Mammary epithelial cell (primary cell): ENCODE measurements at places on chromosomes 7 and 10. TPM values are rescaled to one million over a fixed set of nuclear protein-coding genes. Genes with fewer than 3 reads are reported as not detected.

GRCh38 chr10:74104996-74105395 lies 45.6 kb downstream of the AP3M1 start:
- no peak for DNase-seq

DNA sequence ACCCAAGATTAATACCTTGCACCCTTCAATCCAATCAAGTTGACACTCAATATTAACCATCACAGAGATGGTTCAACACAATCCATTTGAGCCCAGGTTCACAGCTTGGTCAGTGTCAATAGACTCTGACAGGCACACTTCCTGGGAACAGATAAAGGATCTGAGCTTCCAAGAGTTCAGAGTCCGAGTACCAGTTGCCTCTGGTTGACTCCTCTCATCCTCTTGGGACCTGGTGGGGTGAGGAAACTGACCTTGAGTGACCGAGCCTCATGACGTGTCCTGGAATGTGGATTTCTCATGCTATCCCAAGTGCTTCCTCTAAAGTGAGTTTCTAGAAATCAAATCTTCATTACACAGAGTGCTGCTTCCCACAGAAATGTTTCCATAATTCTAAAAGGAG lies 162.0 kb downstream of the CYP26A1 start:
- no peak for DNase-seq

Gene SRGN
- 1.0 TPM for total RNA-seq

Gene ELN
- total RNA-seq = not detected in 2 replicates

Gene TMEM140
- total RNA-seq = not detected in 2 replicates

- DNase-seq = no peak
Measured at GRCh38 chr10:133247681-133248333, 10.2 kb downstream of the VENTX start.

Gene MBL2
- total RNA-seq = not detected in 2 replicates

DNA sequence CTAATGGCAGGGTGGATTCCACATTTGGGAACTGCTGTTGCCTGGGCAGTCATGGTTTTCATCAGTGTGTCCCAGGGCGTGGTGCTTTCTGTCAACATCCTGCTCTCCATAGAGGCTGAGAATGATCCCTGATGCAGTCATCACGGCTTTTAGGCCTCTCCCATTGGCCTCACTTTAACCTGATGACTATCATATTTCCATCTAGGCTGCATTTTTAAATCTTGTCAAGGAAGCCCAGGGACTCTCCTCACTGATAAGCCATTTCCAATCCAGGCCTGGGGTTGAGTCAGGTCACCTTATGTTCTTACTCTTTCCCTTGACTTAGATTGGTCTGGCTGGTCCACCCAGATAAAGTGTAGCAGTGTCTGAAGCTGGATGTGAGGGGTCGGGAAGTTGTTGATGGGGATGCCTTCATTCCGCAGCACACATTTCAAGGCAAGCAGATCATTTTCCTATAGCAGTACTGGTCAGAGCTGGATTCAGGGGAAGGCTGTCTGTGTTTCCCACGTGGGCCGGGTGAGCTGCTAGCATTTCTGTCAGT lies 177.0 kb downstream of the AUTS2 start:
- DNase-seq = no peak

Gene CHN2
- total RNA-seq = not detected in 2 replicates

Gene DKK1
- 161 TPM for total RNA-seq

GRCh38 chr10:123149568-123150270 lies 1.8 kb downstream of the HMX2 start:
- DNase-seq = peak; percentile 60

GRCh38 chr7:73828107-73828803 lies 2.5 kb upstream of the CLDN4 start:
- peak; percentile 87 for DNase-seq

GRCh38 chr7:47358357-47358756 lies 223.6 kb downstream of the TNS3 start:
- DNase-seq = no peak

Gene BTBD16
- total RNA-seq = 0.24 TPM in 2 replicates

Gene MICU1
- total RNA-seq = 32.1 and 40.4 TPM in 2 replicates

DNA sequence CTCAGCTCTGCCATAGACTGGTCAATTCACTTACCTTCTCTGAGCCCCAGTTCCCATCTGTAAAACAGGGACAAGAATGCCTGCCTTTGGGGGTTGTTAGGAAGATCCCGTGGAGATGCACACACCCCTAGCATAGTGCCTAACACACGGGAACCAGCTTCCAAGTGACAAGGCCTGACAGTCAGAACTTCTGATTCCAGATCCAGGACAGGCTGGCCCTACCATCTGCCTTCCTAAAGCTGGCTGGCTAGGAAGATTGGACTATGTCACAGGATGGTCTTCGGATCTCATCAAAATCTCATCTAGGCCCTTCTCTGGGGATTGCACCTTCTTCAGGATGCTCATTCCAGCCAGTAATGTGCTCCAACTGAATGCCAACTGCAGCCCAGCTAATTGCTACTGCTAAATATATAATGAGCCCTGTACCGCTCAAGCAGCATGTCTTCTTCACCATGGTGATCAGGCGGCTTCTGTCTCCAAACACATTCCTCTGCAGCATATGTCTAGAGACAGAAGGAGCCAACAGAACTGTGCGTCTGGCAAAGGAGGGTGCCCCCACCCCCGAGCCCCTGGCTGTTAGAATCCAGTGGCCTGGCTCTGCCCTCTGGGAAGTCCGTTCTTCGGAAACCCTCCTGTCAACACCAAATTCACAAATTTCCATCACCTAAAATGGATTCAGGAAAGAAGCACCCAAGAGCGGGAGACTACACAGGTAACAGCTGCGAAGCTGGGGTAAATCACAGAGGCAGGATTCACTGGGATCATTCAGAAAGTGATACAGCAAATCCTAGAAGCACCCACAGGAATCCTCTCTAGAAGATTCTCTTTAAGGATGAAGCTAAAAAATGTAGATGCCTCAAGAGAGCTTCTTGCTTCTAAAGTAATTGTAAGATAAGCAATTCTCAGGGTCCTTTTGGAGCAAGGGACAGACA lies 142.1 kb upstream of the EEPD1 start:
- DNase-seq = no peak
